ENCODE measurements at places on chromosomes 16 and 17.

GRCh38 chr17:51725185-51725584 is 433.3 kb downstream of the CA10 start:
- DNase-seq = no peak

- DNase-seq = peak; percentile 54
Observed at GRCh38 chr17:49696233-49696761, 11.5 kb downstream of the SLC35B1 start.

DNA sequence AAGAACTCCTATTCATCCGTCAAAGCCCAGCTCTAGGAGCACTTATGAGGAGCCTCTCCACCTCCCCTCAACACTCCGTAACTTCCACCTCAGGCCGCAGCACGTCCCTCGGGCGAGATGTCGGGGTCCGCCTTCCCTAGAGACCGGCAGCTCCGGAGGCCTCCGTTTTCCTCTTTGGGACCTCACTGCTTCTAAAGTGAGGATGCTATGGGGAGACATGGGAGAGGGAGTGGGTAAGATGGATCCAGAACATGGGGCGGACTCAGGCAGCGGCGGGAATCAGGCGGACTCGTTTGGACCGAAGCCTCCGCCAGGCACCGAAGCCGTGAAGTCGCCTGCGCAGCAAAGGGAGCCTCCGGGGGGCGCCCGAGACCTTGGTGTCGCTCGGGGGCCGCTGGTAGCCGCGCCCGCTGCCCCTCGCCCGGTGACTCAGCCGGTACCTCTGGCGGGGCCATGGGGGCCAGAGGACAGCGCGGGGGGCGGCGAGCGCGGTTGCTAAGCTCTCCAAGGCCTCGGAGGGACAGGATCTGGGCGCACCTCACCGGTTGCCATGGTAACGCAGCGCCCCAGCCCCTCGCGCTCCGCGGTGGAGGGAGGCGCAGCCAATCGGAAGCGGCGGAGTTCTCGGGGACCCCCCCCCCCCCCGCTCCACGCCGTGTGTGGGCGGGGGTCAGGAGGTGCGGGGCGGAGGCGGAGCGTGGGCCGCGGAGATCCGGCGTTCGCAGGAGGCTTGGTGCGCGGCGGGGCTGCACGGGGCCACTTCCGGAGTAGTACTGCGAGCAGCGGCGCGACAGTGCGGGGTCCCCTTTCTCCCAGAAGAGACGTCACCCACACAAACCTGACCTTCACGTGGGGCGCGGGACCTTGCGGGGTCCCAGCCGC is 1.3 kb upstream of the HIC1 start:
- peak; percentile 36 for DNase-seq

- DNase-seq = peak; percentile 13
Observed at GRCh38 chr16:49281843-49282642, 405 bp upstream of the CBLN1 start.

DNA sequence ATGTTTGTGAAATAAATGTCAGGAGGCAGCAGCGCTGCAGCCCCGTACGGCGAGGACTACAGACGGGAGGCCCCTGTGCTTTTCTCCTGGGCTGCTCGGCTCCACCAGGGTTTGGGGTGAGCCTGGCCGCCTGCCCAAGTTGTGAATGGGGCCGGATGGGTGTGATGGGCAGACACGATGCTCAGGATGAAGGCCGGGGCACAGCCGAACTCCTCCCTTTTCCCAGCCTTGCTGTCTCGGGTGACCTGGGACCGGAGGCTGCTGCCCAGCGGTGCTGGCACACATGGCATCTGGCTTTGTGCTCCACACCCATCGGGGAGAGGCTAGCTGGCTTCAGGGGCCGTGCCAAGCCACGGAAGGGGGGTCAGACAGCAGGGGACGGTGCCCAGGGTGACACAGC is 34.2 kb upstream of the ZFPM1 start:
- no peak for DNase-seq
